ENCODE measurements at places on chromosomes 5 and 9.
A peak's percentile ranks its signal among the peaks of the same experiment; 100 is the strongest.

GRCh38 chr5:1639757-1640156 lies 116.0 kb upstream of the LPCAT1 start:
- no peak for DNase-seq

GRCh38 chr9:133700819-133701320 lies 37.3 kb downstream of the SARDH start:
- DNase-seq = no peak

- DNase-seq = peak; percentile 62
Observed at GRCh38 chr5:155943516-155944407, 383.2 kb upstream of the SGCD start.

DNA sequence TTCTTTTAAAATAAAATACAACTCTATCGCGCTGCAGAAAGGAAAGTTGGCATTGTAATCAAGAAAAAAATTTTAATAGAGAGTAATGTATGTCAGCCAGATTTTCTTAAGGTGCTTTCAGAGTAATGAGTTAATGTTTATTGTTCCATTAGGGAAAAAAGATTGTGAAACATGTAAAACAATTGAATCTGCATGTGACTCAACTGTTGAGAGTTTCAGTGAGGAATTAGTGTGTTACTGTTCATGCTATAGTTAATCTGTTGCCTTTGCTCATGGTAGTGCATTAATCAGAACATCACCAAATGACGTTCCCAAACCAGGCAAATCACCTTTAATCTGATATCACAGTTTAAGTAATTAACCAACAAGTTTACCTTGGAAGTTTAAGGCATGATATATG lies 600.5 kb downstream of the NR2F1-AS1 start:
- DNase-seq = no peak

- DNase-seq = no peak
Observed at GRCh38 chr9:68455451-68455850, 85.2 kb downstream of the TMEM252 start.

DNA sequence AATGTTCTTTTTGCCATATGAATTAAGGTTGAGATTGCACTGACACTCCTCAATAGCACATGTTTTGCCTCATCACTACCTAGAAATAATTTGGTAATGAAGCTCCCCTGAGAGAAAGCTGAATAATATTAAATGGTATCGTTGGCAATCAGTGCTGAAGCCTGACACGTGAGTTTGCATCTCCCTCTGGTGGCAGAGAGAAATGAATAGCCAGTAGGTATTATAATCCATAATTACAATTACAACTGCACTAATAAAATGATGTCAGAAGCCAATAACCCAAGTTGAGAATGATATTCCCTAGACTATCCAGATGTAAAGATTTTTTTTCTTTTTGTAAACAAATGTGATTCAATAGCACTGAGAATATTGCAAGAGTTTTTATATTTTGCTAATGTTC lies 700.3 kb downstream of the PTPRD start:
- DNase-seq = no peak

GRCh38 chr5:157459715-157460599 lies at the start of gene NIPAL4:
Gene NIPAL4 (plus strand): TSS chr5:157460213. CDS start chr5:157460321, 108 bp downstream.
- DNase-seq = no peak

GRCh38 chr9:89864731-89865130 lies 259.9 kb downstream of the GADD45G start:
- no peak for DNase-seq

DNA sequence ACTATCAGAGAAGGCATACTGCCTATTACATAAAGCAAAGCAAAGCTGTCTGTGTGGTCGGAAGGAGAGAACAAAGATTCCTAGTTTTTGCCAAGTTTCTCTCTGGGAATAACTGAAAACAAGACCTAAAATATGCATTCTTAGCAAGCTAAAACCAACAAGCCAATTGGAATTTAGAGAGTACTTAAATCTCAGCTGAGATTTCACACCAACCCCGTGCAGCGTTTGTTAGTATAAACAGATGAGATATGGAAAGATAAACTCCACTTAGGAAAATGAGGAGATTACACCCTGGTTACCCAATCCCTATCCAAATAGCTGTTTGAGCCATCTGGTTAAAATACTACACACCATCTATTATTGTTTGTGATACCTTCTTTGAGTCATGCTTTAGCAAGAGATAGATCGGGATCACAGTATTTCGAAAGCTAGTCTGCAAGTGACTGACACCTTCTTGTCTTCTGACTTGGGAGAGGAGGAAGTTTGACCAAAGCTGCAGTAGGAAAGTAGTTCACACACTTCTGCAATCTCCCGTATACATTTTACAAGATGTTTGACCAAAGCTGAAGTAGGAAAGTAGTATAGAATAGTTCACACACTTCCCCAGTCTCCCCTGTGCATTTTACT lies 18.2 kb downstream of the FAF2 start:
- no peak for DNase-seq

DNA sequence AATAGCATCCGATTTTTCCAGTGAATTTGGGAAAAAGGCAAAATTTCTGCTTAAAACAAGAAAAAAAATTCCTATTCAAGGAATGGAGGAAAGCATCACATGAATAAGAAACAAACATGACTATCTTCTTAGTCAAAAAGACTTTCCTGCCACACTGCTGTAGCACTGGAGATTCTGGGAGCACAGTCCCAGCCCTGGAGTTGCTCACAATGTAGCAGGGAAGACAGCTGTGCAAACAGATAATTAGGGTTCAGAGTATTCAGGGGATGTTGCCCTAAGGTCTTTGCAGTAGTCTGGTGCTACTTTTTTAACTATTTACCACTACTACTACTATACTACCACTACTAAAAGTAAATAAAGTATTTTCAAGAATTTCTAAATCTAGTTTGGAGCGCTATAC lies 86.5 kb downstream of the BNC2 start:
- DNase-seq = no peak

DNA sequence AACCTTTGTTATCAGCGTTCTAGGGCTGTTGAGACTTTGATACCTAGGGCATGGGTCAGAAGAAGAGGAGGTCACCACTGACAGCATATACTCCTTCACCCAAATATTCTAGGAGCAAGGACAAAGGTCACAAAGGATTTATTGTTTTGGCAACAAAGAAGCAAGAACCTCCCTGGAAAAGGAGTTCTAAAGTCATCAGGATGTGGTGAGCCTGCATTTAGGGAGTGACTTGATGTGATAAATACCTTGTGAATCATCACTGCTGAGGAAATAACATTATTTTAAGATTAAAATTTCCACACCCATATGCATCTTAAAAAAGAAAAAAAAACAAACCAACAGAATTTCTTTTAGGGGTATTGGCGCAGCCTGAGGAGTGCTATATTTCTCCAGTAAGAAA lies 13.9 kb downstream of the IFNA1 start:
- DNase-seq = no peak

- DNase-seq = no peak
Observed at GRCh38 chr5:114327474-114327873, 34.4 kb upstream of the KCNN2 start.

DNA sequence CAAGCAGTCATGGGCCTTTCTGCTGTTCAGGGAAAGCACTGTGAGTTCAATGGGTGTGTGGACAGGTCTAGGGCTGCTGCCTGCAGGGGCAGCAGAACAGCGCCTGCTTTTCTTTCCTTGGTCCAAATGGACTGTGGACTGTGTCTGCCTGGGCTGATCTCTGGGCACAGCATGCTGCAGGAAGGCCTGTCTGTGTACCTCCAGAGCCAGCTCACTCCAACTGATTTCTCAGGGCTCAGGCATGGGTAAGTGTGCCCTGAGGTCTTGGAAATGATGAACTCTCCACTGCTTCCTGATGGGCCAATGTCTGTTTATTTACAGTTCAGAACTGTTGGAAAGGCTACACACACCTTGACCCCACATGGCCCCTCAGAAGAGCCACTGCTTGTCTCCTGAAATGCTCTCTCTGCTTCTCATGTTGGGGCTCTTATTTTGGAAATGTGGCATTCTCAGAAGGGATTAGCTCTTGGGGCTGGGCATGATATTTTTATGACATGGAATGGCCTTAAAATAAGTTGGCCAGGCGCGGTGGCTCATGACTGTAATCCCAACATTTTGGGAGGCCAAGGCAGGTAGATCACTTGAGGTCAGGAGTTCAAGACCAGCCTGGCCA lies 27.0 kb downstream of the SLC22A4 start:
- no peak for DNase-seq

- no peak for DNase-seq
Observed at GRCh38 chr5:58088941-58089340, 370.9 kb downstream of the PLK2 start.

- DNase-seq = no peak
Observed at GRCh38 chr9:129702589-129703520, 37.4 kb downstream of the PRRX2 start.

- no peak for DNase-seq
Observed at GRCh38 chr5:174692381-174692780, 32.0 kb upstream of the MSX2 start.

GRCh38 chr9:32581512-32582143 lies 8.7 kb upstream of the NDUFB6 start:
- DNase-seq = peak; percentile 70

DNA sequence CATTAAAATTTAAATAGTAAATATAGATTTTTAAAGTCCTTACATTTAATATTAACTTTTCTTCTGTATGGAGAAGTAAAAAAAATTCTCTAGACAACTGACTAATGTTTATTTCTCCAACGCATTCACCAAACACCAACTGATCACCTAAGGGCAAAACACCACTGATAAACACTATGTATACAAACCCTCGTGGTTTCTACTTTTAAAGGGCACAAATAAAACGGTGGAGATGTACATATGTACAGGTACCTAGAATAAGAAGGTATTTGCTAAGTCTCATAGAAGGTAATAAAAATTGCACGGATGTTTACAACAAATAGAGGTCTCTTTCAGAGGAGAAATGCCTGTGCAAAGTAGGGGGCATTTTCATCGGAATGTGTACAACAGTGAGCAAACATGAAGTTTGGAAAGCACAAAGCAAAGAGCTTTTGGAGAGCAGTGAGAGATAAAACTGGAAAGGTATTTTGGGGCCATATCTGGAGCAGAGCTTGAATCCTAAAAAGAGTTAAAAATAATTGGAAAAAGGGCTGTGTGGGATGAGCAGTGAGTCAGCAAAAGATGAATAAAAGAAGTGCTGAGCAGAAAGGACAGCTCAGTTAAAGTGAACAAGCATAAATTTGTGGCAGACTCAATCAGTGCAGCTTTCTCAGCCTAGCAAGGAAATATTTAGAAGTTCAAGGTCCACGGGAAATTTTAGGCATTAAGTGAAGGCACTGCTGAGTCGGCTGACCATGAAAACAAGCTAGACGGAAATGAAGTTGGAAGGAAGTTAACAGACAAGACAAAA lies 160.0 kb downstream of the TMEM161B start:
- no peak for DNase-seq

GRCh38 chr9:93496285-93496684 lies 42.9 kb upstream of the FAM120AOS start:
- DNase-seq = no peak

DNA sequence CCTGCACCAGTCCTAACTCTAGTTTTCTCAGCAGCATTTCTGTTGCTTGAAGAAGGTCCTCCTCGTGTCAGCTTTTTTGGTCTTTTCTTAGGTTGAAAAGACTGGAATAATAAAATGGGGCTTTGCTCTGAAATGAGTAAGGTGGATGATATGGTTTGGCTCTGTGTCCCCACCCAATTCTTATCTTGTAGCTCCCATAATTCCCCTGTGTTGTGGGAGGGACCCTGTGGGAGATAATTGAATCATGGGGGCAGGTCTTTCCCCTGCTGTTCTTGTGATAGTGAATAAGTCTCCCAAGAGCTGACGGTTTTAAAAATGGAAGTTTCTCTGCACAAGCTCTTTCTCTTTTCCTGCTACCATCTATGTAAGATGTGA lies 53.6 kb downstream of the LIX1 start:
- DNase-seq = no peak

GRCh38 chr5:65081071-65081470 lies 312.3 kb downstream of the CWC27 start:
- no peak for DNase-seq

DNA sequence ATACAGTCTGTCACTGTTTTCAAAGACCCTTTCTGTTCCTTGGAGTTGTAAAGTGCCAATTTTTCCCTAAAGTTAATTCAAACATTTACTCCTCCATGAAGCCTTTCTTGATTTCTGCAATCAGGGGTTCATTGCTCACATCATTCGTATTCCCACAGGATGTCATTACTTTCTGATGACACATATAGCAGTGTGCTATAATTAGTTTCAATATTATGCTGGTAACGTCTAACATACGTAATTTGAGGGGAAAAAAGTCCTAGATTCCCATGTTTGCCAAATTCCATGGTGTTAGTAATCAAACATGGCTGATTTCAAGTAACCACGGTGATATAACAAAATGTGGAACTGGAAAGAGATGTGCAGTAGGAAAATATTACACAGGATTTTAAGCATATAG lies 468.2 kb upstream of the MEF2C start:
- DNase-seq = no peak

DNA sequence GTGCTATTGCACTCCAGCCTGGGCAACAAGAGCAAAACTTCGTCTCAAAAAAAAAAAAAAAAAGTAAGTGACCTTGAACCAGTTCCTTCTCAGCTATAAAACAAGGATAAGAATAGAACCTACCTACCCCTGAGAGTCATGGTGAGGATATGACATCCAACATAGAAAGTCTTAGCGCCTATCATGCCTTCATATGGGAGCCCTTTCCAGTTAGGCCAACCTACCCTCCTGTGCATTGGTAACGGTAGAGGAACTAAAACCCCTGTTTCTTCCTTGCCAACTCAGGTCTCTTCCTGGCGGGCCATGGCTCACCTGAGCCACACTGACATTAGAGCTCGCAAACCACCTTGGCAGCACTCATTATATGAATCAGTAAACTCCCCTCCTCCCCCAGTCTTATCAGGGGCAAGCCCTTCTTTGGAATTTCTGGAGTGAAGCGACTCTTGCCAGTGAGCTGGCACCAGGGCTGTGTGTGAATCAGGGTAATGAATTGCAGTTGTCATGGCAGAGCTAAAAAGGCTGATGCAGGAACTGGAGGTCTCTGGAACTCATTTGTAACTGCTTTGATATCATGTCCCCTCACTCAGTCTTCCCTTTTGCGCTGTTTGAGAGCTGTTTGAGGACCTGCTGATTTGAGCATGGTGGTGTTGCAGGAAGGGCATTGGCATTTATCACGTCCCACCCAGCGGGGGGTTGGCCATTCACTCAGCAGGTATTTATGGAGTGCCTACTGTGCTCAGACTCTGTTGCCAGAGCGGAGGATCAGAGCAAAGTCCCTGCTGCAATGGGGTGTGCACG lies 10.3 kb downstream of the WWC1 start:
- DNase-seq = no peak

DNA sequence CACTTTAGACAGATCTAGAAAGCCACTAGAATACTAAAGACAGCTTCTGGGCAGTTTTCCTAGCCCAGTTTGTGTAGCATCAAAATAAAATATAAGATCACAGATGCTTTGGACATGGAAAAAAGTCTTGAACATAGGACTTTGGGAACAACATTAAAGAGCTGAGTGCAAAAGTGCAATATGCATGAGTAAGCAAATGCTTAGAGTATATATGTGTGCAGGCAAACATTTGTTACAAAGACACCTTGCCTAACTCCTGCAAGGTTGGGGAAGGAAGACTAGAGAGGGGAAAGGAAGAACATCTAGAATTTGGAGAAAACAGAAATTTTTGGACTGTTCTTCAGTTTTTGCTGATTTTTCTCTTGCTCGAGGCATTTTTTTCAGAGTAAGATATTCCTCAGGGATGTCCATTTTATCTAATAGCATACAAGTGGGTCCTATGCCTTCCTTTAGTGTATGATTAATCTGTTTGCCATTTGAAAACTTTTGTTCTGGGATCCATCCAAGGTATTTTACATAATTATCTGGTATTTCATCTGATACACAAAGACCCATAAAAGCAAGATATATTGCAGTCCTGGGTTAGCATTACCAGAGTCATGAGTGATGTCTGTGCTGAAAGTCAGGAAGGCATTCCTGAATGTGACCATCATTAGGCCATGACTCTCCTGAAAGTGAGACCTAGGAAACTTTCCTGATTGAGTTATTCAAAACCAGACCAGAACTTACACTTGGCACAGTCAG lies 142.0 kb upstream of the RGMB start:
- no peak for DNase-seq

Data from GM12865 (cell line).